ENCODE measurements at places on chromosomes 6 and 20.

DNA sequence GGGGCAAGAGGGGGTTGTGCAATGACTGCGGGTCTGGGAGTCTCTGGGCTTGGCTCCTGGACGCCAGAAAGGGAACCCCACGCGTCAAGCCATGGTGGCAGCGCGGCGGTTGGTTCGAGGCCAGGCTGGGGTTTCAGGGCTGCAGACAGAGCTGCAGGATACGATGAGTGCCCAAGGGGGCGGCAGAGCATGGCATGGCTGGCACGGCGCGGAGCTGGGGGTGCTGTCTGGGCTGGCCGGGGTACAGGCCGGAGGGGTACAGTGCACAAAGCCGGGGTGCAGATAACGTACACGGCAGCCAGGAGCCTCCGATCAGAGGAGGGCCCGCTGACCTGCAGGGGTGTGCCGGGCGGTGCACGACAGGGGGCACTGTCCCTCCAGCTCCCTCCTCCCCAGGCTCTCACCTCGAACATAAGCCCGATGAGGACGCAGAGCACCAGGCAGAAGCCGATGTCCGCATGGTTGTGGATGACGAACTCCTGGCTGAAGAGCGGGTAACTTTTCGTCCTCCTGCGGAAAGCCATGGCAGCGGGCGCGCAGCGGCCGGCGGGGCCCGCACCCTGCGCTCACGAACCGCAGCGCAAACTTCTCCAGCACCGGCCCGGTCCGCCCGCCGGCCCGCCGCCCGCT, 353 bp downstream of the TRAM2 start:
- DNase-seq: peak; percentile 83

DNA sequence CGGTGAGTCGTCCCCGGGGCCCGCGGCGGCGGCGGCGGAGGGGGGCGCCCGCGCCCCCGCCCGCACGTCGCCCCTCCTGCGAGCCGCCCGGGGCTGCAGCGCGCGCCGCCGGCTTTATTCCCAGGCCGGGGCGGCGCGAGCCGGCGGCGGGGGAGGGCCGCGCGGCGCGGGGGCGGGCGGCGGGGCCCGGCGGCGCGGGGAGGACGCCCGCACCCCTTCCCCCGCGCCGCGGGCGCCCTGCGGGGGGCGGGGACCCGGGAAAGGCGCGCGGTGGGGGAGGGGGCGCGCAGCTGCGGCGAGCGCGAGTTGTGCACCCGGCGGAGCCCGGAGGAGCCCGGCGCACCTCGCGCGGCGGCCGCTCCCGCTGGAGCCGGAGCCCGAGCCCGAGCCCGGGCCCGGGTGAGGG, 646 bp downstream of the HMGA1 start:
- DNase-seq: no peak

GRCh38 chr6:119028091-119028490, 50.4 kb downstream of the FAM184A start:
- DNase-seq: no peak

DNA sequence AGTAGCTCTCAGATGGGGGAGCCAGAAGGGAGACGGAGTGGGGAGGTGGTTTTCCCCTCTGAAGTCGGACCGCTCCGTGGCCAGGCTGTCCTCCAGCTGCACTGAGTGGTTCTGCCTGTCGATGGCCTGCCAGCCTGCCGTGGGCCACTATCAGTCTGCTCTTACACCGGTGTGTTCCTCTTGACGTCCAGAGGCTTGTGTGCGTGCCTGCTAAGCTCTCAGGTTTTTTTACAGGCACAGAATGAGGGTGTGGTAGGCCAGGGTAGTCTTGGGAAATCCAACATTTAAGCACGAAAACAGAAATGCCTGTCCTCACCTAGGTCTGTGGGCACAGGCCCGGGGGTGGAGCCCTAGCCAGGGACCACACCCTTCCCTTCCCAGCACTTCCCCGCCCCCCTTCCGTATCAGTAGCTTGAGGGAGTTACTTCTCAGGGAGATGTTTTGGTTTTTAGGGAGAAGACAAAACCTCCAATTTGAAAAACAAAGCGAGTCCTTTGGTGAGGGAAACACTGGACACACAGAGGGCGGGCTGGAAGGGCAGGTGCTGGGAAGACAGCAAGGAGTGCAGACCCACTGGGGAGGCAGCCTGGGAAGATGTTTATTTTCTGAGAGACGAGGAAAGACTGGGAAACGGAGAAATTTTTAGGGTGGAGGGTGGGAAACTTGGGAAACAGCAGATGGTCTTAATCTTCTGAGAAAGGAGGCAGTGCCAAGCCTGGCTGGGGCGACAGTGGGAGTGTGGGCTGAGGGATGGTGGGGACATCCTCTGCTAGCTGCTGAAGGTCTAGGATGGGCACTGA, 106.5 kb downstream of the LY86 start:
- no peak for DNase-seq

DNA sequence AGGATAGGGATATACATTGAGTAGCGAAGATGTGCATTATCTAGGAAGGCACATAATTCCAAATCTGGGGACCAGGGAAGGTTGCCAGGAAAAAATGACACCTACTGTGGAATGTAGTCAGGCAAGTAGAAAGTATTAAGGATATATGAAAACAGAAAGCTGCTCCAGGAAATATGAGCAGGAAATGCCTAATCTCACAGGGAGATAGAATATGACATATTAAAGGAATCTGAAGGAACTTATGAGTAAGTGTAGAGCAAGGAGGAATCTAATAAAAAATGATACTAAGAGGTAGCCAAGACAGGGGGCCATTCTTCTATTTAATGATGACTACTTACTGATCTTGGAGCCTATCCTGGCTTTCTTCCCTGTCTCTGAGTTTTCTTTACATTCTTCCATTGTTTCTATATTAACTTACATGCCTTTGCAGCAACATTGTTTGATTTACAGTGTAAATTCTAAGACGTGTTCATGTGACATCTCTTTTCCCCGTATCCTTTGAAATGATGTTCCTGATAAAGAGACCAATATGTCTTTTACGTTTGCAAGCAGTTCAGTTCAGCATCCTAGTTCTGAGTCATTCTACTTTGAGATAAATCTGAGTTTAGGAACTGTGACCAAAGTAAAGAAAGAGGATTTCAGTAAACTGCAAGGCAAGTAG, 58.6 kb downstream of the TINAG start:
- DNase-seq: peak; percentile 82

DNA sequence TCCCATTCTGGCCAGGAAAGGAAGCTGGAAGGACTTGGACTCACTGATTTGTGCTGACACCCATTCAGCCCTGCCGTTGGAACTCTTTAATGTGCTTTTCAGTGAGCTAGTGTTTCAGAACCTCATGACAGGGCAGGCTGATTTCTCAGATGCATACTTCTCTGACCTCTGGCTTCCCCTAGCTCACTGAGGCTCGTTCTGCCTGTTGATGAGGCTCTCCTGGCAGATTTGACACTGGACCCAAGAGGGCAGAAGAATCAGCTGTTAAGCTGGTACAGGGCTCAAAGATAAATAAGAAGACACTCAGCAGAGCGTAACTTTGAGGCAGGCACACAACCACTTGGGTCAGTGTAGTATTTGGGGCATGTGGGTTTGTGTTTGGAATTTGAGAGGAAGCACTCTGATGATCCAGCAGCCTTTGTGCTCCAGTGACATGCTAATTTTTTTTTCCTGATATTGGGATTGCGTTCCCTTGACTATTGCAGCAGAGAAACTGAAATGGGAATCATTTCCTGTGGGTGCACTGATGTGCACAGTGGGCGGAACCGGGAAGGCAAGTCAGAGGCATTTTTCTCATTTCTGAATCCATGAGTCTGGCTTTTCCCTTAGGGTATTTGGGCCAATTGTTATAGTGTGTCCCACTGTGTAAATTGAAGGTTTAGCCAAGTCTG, 80.2 kb downstream of the CARMIL1 start:
- peak; percentile 82 for DNase-seq

DNA sequence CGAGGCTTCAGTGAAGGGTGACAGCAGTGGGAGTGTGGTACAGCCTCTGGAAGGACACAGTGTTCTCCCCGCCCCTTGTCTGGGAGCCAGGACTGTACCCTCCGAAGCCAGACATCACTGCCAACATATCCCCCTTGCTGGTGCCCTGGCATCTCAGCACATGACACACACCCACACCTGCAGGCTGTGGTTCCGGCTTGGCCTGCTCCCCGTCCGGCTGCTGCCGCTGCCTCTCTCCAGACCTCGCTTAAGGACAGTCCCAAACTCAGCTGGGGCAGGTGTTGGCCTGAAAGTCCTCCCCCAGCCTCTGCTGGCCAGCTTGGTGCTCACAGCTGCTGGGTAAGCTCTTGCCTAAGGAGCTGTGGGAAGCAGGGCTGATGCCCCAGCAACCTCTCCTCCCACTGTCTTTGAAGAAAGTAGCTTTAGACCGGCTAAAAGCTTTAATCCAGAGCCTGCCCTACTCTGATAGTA, 7.0 kb downstream of the EMILIN3 start:
- no peak for DNase-seq

- DNase-seq: no peak
Observed at GRCh38 chr6:148648754-148649453, 97.9 kb upstream of the UST start.

DNA sequence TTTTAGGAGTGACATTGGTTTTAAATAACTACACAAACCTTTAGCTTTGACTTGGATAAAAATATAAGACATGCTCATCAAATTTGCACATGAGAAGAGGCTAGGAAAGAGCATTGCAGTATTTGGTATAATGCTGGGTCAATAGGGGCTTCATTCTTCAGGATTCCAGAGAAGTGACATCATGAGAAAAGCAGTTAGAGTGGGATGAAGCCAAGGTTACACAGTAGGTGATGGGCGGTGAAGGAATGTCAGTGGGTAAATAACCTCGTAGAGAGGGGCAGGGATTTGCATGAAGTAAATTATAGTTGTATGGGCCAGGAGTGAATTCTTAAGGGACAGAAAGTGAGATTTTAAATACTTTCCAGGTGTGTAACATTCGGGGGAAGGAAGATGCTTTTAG, 216.2 kb downstream of the RFPL4B start:
- peak; percentile 85 for DNase-seq

DNA sequence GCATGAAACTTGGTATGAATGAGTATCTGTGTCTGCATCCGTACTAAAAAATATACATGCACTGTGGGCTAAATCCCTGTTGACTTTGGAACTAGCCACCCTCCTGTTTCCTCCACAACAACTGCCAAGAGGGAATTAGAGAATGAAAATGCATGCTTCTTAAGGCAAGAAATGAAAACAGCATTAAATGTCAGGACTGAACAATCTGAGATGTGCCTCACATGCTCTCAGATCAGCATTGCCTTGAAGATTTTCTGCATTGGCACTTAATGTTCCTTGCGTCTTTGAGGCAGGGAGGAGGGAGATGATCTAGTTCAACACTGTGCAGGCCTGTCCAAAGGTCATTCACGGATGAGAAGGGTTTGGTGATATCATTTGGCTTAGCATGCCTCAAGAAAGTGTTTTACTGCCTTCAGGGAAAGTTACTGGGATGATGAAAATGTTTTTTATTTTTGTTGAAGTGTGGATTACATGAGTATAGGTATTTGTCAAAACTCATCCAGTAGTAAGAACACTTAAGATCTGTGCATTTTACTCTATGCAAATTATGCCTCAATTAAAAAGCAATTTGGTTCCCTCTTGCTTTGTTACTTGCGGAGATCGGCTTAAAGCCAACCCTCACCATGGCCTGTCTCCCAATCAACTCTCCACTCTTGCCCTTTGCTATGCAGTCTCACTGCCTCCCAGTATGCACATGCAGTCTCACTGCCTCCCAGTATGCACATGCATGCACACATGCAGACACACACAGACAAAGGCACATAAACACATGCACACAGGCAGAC, 47.5 kb upstream of the RIN2 start:
- DNase-seq: no peak

GRCh38 chr20:36407199-36407733, 101.1 kb downstream of the DLGAP4 start:
- DNase-seq: no peak

GRCh38 chr6:113873043-113873667, 16.0 kb downstream of the MARCKS start:
- no peak for DNase-seq

- no peak for DNase-seq
Observed at GRCh38 chr6:34518669-34519365, 37.3 kb downstream of the SPDEF start.

GRCh38 chr6:64280569-64280968, 645.0 kb downstream of the PHF3 start:
- DNase-seq: peak; percentile 37

- DNase-seq: no peak
Observed at GRCh38 chr6:20178327-20178726, 33.9 kb downstream of the MBOAT1 start.

GRCh38 chr6:43671801-43672690, 15.5 kb downstream of the MRPS18A start:
- DNase-seq: no peak

GRCh38 chr20:56893226-56893917, 264.3 kb downstream of the TFAP2C start:
- DNase-seq: no peak

GRCh38 chr6:149046822-149047246, 270.7 kb upstream of the TAB2 start:
- DNase-seq: no peak

GRCh38 chr6:44006872-44007303, 120.4 kb downstream of the MRPL14 start:
- no peak for DNase-seq

DNA sequence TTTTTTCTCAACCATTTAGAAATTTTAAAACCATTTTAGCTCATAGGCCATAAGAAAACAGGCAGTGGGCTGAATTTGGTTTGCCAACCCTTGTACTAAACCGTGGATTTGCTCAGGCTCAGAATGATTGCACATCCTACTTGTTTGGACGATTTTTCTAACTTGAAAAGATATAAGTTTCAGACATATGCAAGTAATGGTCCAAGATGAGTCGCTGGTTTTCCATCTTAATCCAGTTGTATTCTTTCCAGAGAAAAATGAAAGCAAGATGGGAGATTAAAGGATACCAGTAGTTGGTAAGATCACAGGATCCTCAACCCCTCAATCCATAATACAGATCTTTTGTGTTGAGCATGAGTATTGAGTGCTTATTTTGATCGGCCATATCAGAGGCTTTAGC, 250.9 kb downstream of the TINAG start:
- peak; percentile 2 for DNase-seq

- peak; percentile 33 for DNase-seq
Observed at GRCh38 chr6:3228771-3229565, 1.5 kb upstream of the TUBB2B start.

DNA sequence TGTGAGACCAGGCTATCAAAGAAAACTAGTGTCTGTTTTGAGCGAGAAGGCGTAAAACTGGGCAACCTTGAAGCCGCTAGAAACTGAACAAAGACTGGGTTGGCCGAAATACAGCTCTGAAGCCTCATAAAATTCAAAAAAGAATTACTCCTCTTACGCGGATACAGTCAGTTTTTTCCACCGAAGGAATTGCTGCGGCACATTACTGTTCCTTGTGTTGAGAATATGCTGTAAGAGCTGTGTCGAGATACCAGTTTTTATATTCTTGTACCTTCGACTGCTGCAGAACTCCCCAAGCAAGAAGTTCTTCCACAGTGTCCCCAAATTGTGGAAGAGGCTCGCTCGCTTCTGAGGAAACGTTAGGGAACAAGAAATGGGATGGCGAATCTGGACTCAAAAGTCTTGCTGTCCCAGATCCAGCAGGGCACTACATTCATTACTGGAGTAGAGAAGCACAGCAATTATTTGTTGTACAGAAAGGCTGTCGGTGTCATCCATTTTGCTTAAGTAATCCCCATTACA, 523 bp upstream of the COX7A2 start:
- no peak for DNase-seq

GRCh38 chr20:38115896-38116295, 49.2 kb downstream of the TGM2 start:
- no peak for DNase-seq
